ENCODE measurements at places on chromosomes 1 and 21.

DNA sequence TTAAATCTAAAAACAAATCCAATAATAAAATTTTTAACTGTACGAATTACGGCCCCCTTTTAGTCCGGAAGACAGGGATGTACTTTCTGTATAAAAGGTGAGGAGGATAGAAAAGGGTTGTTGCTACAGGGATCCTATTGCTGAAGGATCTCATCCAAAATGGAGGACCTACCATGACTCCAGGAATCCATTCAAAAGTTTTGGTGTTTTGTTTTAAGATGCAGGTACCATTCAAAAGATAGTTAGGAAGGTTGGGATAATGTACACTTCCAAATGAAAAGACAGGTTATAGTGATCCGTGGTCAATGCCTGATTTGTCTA lies 1.3 kb upstream of the ENAH start:
- DNase-seq = no peak

- DNase-seq = no peak
Measured at GRCh38 chr21:42680058-42680330, 26.6 kb downstream of the PDE9A start.

GRCh38 chr1:238648751-238649150 lies 737.6 kb upstream of the CHRM3 start:
- no peak for DNase-seq

- DNase-seq = peak; percentile 50
Measured at GRCh38 chr1:84726593-84727499, 36.6 kb upstream of the SSX2IP start.

DNA sequence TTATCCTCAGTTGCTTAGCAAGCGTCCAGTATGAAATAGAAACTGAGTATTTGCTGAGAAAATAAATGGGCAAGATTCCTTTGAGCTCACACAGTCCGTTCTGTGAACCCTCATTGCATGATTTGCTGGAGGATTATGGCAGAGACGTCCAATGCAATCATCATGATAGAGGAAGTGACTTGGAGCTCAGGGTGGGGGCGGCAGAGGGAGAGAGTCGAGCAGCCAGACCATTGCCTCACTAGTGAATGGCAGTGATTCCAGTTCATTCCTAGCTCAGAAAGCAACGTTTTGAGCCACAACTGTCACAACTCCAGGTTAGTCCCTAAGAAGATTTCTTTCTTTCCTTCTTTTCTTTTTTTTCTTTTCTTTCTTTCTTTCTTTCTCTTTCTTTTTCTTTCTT lies 27.5 kb upstream of the COL9A2 start:
- DNase-seq = no peak

DNA sequence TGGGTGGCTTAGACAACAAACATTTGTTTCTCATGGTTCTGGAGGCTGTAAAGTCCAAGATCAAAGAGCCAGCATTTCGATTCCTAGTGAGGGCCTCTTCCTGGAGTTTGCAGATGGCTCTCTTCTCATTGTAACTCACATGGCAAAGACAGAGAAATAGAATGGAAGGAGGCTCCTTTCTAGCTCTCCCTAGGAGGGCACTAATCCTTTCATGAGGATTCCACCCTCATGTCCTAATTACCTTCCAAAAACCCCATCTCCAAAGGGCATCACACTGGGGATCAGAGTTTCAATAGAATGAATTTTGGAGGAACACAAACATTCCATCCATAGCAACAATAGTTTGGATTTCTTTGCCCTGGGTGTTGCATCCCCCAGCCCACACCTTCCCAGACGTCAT lies 247.3 kb downstream of the TTLL7 start:
- DNase-seq = no peak

- peak; percentile 54 for DNase-seq
Measured at GRCh38 chr1:215719552-215719951, 152.4 kb downstream of the KCTD3 start.

DNA sequence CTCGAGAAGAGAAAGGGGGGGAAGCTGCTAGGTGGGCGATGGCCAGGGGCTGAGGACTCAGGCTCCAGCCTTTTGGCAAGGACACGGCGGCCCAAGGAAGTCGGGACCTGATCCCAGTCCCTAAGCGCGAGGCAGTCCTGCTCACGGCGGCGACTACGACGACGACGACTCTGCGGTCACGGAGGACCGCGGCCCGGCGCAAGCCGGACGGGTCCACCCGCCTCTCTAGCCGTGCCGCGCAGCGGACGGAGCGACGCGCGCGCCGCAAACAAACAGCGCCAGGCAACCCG lies 401 bp downstream of the WNT9A start:
- DNase-seq = no peak

GRCh38 chr1:183553764-183554163 lies 36.5 kb downstream of the NCF2 start:
- no peak for DNase-seq

DNA sequence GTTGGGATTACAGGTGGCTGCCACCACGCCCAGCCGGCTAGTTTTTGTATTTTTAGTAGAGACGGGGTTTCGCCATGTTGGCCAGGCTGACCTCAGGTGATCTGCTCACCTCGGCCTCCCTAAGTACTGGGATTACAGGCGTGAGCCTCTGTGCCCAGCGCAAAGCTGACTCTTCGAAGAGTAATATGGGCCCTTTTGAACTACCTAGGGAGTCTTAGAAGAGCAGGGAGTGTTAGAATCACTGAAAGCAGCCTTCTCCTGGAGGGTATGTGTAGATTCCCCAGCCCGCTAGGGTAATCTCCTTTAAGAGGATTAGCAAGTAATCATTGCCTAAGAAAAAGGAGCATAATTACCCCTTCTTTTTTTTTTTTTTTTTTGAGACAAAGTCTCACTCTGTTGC lies 6.5 kb upstream of the MAST2 start:
- no peak for DNase-seq

DNA sequence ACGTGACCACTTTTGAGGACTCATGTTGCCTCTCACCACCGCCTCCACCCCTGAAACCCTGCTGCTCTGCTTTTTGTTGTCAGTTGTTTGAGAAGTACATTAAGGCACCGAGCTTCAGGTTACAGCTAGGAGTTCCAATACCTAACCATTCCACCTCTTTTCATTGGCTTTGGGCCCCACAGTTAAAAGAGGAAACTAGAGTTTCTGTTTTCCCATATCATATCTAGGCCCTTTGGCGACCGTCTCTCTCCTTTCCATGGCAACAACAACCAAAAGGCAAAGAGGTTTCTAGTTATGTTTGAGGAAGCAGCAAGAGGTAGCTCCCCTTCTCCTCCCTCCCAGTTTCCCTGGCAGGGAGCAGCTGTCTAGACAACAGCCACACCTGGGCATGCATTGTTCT lies 5.9 kb downstream of the ANKRD35 start:
- no peak for DNase-seq

- DNase-seq = peak; percentile 64
Measured at GRCh38 chr21:42309753-42310213, 5.4 kb downstream of the TFF3 start.

DNA sequence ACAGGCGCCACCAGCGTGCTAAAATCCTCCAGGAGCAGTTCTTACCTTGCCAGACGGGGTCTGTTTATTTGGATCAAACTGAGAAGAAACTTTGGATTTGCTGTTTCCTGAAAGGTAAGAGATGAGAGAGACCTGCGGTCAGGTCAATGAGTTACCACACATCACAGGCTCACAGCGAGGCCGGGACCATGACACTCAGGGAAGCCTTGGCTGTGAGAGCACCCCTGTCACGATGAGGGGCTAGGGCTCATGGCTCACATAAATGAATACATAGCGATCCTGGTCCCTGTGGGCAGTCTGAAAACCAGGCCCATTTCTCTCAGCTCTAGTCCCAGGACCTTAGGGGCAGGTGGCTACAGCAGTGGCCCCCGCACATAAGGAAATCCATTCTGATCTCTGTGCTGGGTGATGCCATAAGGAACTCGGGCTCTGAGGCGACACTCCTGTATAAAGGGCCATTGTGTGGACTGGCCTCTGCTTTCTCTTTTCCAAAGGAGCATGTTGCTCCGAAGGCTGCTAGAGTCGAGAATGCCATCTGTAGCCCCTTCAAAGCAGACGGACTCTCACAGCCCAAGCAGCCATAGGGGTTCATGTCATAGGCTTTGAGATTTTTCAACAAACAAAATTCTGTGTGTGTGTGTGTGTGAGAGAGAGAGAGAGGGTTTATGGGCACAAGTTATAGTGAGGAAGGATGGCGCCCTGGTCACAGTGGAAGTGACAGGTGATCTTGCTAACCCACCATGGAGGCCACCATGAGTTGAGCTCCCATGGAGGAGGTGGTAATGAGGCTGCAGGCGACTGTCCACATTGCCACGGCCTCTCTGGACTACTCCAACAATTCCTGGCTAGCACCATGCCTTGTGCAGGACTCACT lies 9.0 kb upstream of the SRM start:
- no peak for DNase-seq

GRCh38 chr1:165056914-165057313 lies 299.6 kb downstream of the LMX1A start:
- DNase-seq = no peak

DNA sequence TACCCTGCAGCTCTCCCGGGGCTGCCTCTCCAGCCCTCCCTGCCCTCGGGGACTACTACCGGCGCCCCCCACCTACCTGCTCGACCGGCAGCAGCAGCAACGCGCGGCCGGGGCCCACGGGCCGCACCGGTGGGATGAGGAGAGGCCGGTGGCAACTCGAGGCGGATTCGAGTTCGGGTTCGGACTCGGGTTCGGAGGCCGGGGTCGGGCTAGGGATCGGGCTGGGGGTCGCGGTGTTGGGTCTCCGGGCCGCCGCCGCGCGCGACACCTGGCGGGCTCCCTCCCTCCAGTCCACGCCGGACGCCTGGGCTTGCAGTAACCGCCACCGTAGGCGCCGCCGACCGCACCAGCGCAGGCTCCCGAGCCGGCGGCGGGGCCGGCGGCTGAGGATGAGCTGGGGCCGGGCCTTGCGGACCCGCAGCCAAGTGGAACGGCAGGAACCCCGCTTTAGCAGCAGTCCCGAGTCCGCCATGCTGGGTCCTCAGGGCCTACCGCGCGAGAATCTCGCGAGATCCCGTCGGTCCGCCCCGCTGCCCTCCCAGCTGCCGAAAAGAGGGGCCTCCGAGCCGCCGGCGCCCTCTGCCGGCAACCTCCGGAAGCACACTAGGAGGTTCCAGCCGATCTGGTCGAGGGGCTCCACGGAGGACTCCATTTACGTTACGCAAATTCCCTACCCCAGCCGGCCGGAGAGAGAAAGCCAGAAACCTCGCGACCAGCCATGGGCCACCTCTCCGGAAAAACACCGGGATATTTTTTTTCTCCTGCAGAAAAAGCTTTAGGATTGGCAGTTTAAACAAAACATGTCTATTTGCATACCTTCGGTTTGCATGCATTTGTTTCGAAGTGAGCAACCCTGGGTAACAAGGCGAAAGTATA lies at the start of gene NOL9:
TSS of gene NOL9 (minus strand) at position 483 of the 876 bp plus-strand sequence. CDS start at position 472, 11 bp downstream.
- DNase-seq = peak; percentile 98

DNA sequence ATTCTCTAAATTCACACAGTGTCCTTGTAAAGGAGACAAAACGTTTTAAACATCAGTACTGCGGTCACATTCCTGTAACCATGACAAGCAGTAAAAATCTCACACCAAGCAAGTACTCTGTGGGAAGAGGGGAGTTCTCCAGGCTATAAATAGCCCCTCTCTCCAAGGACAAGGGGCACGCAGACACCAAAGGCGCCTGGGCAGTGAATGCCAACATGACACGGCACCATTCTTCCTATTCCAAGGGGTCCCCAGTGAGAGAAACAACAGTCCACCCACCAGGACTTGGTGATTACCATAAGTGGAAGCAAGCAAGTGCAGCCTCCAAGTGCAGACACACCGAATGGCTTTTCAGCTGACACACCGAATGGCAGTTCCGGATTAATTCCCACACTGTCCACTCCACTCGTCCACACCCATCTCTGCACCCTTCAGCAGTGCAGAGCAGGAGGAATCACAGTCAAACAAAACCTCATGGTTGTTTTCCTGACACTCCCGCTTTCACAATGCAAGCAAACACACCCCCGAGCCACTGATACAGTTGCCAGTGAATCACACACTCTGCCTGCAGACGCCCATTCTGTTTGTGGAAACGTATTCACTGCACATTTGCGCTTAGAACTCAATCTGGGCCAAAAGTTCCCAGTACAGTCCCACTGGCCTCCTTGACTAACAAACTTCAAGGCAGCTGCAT lies 1.8 kb downstream of the PTTG1IP start:
- DNase-seq = peak; percentile 94

- no peak for DNase-seq
Measured at GRCh38 chr1:203640723-203641502, 14.3 kb downstream of the ATP2B4 start.

DNA sequence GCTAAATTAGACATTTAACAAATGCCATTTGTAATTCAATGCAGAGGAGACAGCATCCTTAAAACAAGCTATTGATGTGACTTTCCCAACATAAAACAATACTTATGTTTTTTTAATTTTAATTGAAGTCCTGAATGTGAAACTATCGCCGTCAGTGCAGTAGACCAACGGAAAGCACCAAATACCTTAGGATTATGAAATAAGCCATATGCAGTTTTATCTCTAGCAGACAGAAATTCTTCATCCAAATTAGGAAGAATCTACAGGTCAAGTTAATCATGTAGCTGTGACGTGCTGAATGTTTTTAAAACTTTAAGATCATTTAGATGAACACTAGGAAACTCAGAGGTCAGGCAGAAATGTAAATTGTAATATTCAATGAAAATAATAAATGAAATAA lies 714 bp upstream of the ST6GALNAC5 start:
- no peak for DNase-seq

- no peak for DNase-seq
Measured at GRCh38 chr1:56553046-56553445, 26.3 kb downstream of the PLPP3 start.

GRCh38 chr1:59215766-59216291 lies 81.1 kb upstream of the FGGY start:
- peak; percentile 85 for DNase-seq

DNA sequence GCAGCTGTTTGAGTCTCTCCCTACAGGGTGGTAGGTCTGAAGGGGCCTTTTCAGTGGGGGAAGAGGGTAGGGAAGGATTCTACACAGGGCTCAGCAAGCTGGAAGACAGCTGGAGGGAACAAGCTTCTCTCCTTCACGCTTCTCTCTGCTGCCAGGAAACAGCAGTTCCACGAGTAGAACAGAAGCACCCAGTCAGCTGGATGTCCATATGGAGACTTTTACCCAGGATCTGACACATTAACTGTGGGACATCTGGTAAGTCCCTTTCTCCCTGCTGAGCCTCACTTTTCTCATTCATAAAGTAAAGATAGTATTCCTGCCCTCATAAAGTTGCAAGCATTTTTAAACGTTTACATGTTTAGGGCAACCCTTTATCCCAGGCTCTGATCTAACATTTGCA lies 280.3 kb downstream of the OMA1 start:
- DNase-seq = no peak

- DNase-seq = no peak
Measured at GRCh38 chr1:234769986-234770795, 160.2 kb upstream of the IRF2BP2 start.

- peak; percentile 35 for DNase-seq
Measured at GRCh38 chr1:26132128-26132833, 20.7 kb downstream of the PDIK1L start.

- no peak for DNase-seq
Measured at GRCh38 chr1:239457491-239458143, 71.2 kb downstream of the CHRM3 start.

GRCh38 chr1:14698314-14698713 lies 99.8 kb downstream of the KAZN start:
- DNase-seq = no peak

GRCh38 chr1:241034203-241034936 lies 322.6 kb downstream of the RGS7 start:
- no peak for DNase-seq
